ENCODE measurements at places on chromosomes 6 and 20.

- DNase-seq = no peak
Observed at GRCh38 chr6:7215131-7215530, 97.9 kb downstream of the SSR1 start.

DNA sequence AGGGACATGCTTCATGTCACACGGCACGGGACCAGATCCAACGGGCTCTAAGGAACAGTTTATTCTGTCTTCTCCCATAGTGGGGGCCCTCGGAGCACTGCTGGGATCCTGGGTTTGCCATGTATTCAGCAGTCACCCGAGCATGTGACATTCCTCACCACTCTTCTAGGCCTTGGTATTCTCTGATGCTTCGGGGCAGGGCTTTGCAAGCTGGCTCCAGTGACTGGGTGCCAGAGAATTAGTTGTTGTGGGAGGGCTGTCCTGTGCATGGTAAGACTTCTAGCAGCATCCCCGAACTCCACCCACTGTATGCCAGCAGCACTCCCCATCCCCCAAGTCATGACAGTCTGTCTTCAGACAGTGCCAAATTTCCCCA, 5.4 kb downstream of the CCN5 start:
- DNase-seq = peak; percentile 25

- DNase-seq = no peak
Observed at GRCh38 chr6:125077453-125077852, 76.1 kb upstream of the TPD52L1 start.

- DNase-seq = no peak
Observed at GRCh38 chr20:54560357-54560756, 85.0 kb downstream of the DOK5 start.

DNA sequence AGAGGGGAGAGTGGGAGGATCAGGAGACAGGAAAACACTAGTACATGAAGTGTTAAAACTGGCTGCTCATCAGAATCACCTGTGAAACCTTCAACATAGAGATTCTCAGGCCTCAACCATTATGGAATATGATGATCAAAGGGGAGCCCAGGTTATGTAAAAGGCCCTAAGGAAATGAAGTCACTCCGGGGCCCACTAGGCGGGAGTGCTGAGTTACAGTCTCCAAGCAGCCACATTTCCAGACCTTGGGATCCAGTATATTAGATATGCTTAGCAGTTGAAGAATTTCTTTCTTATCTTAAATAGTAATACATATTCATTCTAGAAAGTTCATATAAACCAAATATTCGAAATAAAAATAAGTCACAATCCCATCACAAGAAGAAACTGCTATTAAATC, 476.3 kb downstream of the PRKN start:
- DNase-seq = no peak

DNA sequence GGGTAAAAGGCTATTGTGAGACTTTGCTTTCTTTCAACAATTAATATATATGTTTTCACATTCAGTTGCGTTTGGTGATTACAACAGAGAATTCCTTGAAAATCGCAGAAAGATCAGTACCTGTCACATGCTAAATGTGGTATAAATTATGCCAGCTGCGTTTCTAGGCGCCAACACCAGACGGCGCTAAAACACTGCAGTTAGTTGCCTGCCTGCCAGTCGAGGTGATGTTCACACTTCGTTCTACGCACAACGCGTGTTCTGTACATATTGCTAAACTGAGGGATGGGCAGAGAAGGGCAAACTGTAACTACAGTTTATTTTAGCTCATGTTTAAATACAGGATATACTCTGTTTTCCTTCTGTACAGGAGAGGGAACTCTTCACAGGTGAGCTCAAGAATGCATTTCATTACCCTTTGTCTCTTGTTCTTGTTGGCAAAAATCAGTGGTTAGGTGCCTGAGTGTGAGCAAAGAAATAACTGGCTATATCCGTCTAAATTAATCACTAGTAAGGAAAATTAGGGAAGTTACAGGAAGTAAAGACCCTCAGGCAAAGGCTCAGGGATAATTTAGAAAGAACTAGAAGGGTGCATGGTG, 100.1 kb upstream of the RGS17 start:
- no peak for DNase-seq

GRCh38 chr6:41273714-41274113, 12.8 kb downstream of the TREM1 start:
- no peak for DNase-seq

DNA sequence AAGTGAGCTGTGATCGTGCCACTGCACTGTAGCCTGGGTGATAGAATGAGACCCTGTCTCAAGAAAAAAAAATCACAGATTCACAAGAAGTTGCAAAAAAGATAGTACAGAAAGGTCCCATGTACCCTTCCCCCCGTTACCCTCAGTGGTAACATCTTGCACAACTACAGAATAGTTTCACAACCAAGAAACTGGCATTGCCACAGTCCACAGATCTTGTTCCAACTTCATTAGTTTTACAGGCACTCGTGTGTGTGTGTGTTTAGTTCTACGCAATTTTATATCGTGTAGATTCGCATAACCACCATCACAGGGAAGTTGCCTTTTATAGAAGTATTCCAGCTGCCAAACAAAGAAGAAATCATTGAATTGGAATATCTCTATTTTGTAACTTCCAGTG, 19.1 kb downstream of the SPATA2 start:
- no peak for DNase-seq

DNA sequence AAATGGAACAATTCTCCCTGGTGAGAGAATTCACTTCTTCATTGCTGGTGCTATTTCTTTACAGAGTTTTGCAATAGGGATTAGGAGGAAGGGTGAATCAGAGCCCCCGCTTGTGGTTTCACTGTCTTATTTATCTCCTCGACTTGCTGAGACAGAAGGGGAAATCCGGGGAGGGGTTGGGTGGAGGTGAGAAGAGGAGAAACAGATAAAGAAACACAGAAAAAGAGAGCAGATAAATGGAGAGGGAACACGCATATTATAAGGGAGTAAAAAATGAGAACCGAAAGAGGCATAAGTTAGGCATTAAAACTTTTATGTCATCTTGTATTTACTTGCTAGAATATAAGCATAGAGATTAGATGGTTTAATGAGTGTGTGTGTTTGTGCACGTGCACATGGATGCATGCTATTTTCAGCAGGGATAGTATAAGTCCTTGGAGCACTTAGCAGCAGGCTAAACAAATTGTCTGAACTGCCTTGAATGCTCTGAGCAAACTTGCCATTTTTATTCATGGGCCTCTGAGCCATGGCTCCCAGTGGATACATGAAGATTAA, 105.0 kb downstream of the OLIG3 start:
- no peak for DNase-seq

GRCh38 chr6:36724514-36725390, 27.1 kb downstream of the RAB44 start:
- DNase-seq = no peak

DNA sequence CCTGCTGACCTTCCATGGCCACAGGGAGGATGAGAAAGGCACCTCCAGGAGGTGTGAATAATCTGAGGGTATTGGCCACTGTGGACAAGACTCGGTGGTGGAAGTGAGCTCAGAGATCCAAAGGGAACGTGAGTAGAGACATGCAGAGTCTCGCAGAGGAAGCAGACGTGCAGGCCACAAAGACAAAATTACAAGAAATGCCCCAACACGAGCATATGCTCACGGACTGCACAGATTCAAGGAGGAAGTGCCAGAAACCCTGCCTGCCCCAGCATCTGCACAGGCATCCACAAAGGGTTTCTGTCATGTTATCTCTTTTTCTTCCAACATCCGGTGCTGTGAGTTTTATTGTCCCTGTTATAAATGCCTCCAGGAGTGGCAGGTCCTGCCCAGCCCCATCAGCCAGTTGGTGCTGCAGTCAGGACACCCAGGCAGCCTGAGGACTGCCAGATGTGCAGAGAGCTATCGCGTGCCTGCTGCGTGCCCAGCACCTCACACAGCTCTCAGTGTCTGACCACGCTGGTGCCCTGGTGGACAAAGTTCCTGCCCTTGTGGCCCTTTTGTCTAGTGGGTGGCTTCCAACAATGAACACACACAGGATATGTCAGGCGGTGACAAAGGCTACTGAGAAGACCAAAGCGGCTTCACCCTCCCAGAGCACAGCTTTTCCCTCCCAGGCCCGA, 34.0 kb upstream of the FANCE start:
- DNase-seq = no peak

- DNase-seq = no peak
Observed at GRCh38 chr6:135260612-135261011, 79.5 kb downstream of the MYB start.

GRCh38 chr6:163380216-163380615, 34.3 kb upstream of the QKI start:
- DNase-seq = no peak

DNA sequence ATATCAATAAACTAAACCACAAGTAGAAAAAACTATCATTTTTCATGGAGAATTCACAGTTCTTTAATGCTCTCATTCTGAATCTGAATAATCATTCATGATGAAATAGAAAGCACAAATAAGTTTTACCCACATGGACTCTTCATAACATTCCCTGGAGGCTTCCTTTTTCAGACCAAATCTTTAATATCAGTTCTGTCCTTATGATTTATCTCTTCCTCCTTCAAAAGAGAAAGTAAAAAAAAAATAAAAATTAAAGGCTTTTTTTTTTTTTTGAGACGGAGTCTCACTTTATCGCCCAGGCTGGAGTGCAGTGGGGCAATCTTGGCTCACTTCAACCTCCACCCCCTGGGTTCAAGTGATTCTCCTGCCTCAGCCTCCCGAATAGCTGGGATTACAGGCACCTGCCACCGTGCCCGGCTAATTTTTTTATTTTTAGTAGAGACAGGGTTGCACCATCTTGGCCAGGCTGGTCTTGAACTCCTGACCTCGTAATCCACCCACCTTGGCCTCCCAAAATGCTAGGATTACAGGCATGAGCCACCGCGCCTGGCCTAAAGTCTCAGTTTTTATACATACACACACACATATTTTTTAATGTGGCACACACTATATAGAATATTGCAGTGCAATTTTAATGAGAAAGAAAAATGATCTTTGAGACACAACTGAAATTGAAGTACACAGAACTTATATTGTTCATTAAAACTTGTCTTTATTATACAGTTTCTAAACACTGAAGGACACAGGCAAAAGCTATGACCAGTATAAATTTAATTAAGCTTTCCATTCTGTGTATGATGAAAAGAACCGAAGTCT, 31.9 kb upstream of the ZNF217 start:
- no peak for DNase-seq

- DNase-seq = no peak
Observed at GRCh38 chr20:33624399-33624798, 37.7 kb upstream of the C20orf144 start.

- no peak for DNase-seq
Observed at GRCh38 chr6:25219917-25220278, 59.3 kb upstream of the CARMIL1 start.

GRCh38 chr6:169072127-169073042, 181.3 kb downstream of the THBS2 start:
- no peak for DNase-seq

DNA sequence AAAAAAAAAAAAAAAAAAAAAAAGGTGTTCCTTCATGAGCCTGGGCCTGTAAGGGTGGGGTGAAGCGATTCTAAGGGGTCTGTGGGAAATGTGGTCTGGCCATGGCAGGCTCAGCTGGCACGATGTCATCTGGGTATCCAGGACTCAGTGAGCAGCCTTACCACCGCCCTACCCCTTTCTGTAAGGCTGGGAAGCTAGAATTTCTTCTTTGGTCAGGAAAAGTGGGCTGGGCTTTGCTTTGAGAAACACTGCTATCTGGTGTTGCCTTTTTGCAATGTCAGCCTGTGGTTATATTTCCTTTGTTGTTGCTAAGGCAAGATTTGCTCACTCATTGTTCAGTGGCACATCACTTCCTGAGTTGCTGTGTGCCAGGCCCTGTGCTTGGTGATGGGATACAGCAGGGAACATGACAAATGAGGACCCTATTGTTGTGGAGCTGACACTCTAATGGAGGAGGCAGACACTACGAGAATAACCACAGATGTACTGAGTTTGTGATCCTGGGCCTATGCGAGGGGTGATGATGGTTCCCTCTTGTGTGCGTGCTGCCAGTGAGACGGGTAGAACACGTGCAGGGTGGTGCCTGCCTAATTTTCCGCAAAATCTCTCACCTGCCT, 45.9 kb upstream of the ZNFX1 start:
- no peak for DNase-seq

DNA sequence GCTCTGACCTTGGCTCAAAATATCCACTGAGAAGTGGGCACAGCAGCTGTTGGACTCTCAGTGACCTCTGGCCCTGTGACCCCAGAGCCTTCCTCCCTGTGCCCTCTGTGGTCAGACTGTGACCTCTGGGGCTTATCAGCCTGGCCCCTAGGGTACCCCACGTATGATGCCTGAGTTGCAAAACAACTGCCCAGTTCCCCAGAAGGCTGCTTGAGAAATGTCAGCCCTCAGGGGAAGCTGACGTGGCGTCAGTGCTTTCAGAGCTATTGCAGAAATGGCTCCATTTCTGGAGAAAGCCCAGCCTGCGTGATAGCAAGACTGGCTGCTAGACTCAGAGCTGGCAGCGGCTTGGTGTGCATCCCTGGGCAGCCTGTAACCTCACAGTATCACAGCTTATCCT, 31.5 kb upstream of the TGM2 start:
- no peak for DNase-seq

GRCh38 chr20:54477191-54477955, 2.0 kb downstream of the DOK5 start:
- no peak for DNase-seq

DNA sequence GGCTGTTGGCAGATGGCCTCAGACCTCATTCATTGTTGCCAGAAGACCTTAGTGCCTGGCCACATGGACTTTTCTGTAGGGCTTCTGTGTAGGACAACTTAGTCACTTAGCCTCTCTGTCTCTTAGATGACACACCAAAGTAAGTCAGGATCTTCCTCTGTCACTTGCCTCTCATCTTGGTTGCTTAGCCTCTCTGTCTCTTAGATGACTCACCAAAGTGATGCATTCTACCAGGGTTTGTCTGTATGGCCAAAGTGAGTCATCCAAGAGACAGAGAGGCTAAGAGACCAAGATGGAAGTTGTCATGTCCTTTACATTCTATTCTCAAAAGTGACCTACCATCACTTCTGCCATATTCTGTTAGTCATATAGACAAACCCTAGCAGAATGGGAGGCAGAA, 255.9 kb upstream of the DEFB112 start:
- DNase-seq = no peak

DNA sequence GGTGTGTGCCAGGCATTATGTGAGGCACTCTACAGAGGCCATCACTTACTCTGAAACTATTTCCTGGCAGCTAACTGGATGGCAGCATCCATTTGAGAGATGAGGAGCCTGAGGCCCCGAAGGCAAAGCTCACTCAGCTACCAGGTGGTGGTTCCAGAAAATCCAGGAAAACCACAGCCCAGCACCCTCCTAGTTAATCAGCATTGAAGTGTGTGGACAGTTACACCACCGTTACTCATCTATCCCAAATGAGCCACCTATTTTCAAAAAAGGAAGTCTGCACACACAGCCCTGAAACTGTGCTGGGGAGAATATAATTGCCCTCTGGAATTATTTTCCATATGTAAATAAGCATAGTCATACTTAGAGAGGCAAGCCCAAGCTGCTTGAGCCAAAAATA, 67.4 kb downstream of the CNBD2 start:
- no peak for DNase-seq

Measured in hypothalamus (tissue), 51 donors.